ENCODE measurements at places on chromosomes 7 and 10.

- no peak for DNase-seq
Observed at GRCh38 chr10:50982989-50983388, 91.3 kb upstream of the PRKG1 start.

- DNase-seq, result no peak
Observed at GRCh38 chr10:124279882-124280281, 138.8 kb downstream of the OAT start.

- DNase-seq, result no peak
Observed at GRCh38 chr7:80334908-80335307, 177.0 kb downstream of the GNAT3 start.

DNA sequence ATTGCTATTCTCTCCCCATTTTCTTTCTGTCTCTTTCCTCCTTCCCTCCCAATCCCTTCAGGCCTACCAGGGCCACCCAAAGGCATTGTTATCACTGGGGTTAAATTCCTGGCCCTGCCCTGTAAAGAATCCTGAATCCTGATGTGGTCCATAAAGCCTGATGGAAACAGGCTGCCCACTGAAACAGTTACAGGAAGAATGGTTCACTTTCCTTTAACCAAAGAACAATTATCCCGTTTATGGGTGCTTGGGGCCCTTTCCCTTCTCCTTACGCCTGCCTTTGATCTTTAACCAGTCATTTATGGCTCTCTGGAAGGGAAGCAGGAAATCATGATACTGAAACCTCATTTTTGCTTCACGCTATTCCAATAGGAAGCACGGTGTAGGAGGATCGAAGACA, 273.1 kb upstream of the NEBL start:
- DNase-seq, result no peak

GRCh38 chr10:87177-88080, 38.3 kb upstream of the TUBB8 start:
- DNase-seq, result no peak
